Endothelial cell (in vitro differentiated cells): ENCODE measurements at places on chromosomes 2 and 18. TPM values are rescaled to one million over a fixed set of nuclear protein-coding genes. Genes with fewer than 3 reads are reported as not detected.
A peak's percentile ranks its signal among the peaks of the same experiment; 100 is the strongest.

DNAJB2 gene
- 64.3 TPM for total RNA-seq

HNMT gene
- total RNA-seq, result 4.6 TPM

SLC4A1AP gene
- total RNA-seq, result 19.8 TPM

RUFY4 gene
- total RNA-seq, result not detected

SPP2 gene
- total RNA-seq, result not detected

SLC11A1 gene
- total RNA-seq, result not detected

DNA sequence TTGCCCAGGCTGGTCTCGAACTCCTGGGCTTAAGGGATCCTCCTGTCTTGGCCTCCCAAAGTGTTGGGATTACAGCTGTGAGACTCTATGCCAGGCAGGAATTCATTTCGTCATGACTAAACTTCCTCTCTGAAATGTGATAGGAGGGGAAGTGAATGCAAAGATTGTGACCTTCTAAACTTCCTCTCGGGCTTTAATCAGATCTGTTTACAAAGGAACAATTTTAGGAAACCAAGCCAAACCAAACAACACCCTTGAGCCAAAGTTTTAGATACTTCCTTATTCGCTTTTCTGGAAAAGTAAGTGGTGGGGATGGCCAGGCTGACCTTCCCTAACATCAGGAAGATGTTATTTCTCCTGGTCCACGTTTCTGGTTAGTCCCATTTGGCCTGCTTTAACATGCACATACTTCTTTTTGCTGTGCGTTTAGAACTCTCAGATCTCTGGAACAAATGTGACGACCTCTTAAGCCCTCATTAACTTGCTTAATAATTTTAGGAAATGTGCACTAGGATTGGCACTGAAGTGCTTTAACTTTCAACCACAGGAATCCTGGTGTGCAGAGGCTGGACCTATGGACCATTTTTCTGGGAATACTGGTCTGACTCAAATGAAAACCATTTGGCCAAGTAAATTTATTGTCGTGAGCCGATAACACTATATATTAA is 33.2 kb upstream of the YES1 start:
- no peak for DNase-seq

GRCh38 chr18:74563999-74564398 is 29.7 kb downstream of the CNDP1 start:
- no peak for DNase-seq

GRCh38 chr2:109182426-109182825 is 53.4 kb downstream of the SH3RF3 start:
- DNase-seq, result no peak

GRCh38 chr2:37634914-37635503 is 36.4 kb downstream of the CDC42EP3 start:
- DNase-seq, result no peak

DNA sequence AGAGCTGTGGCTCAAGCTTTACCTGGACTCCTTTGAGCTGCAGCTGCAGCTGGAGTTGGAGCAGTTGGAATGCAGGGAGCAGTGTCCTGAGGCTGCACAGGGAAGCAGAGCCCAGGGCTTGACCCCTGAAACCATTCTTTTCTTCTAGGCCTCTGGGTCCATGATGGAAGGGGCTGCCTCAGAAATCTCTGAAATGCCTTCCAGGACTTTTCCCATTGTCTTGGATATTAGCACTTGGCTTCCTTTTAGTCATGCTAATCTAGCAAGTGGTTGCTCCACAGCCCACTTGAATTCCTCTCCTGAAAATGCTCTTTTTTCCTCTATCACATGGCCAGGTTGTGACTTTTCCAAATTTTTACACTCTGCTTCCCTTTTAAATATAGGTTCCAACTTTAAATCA is 108.6 kb upstream of the RNF152 start:
- DNase-seq, result no peak

DNA sequence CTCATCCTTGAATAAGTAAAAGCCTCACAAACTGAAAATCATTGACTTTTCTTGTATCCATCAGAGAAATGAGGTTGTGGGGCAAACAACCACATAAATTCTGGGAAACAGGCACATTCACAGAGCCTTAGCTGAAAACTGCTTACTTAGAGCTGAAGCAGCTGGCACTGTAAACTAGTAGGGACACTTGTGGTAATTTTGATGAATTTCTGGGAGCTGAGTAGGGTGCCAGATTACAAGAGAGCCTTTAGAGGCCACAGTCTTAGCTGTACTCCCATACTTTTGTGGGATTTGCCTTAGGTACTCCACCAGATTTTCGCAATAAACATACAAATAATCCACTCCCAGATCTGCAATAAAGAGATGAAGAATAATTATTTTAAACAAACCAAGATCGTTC is 315.2 kb downstream of the TMX3 start:
- DNase-seq, result no peak

GRCh38 chr2:195648787-195649186 is 8.2 kb upstream of the SLC39A10 start:
- DNase-seq, result no peak

DNA sequence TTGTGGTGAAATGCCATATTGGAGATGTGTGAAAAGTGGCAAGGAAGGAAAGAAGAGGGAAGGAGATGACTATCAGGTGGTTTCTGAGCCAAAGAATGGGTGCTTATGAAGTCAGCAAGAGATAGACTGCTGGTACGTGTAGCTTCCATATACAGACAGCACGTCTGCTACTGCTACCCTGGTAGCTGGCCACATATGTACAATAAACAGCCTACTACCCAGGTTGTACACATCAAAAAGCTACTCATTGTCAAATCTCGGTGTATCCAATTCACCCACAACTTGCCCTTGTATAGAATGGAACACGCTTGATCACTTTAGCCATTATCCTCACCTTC is 761.8 kb downstream of the LRRTM4 start:
- DNase-seq, result no peak

- no peak for DNase-seq
Observed at GRCh38 chr18:21109936-21110712, 1.5 kb downstream of the ROCK1 start.

DNA sequence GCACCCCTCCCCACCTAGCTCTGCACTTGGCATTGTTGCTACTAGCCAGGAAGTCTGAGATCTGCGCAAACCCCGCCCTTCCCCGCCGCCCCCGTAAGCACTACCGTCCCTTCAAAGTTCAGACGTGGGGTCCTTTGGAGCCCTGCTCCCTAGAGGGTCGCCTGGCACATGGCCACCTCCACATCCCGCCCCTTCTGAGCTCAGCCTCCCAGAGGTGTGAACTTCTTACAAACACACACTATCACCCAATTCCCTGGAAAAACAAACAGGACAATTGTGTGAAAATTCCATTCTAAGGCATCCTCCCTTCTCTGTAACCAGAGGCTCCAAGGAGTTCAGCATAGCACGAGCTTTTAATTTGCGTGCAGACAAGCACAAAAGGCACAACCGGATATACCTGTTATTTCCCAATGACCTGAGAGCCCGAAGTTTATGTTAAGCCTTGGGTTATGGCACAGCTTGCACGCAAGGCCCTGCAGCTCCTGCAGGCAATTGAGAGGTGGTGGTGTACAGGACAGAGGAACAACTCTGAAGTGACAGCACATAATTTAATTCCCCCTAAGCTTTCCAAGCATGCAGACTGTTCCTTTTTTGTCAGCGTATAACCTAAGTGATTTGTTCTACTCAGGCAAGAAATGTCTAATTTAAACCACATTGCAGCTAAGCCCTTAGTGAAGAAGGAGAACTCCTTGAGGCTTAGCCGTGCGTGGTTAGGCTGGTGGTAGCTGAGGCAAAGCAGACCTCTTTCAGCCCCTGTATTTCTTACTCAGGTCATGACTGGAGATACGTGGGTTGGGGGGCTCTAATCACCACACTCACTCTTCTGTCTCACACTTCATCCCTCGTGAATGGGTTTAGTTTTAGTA is 20.3 kb upstream of the CYP1B1 start:
- no peak for DNase-seq

DNA sequence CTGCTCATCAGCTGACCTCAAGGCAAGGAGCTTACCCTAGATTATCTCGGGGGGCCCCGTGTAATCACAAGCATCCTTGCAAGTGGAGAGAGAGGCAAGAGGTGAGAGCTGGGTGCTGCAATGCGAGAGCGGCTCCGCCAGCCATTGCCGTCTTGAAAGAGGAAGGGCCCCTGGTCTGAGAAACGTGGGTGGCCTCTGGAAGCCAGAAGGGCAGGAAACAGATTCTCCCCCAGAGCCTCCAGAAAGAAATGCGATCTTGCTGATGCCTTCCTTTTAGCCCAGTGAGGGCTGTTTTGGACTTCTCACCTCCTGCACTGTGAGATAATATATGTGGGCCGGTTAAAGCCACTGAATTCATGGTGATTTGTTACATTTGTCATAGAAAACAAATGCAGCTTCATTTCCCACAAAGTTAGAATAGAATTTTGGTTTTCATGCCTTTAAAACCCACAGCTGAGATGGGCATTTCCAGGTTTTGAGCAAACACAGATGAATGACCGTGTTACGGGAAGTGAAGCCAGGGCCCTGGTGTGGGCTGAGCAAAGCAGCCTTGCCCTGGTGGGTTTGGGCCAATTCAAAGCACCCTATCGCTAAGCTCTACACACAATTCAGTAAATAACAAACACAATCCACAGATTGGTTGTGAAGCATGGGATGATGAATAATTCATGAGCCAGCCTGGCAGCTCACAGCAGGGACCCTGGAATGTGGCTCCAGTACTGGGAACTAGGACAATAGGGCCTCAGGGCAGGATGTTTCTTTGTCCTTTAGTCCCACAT is 319.9 kb upstream of the HS6ST1 start:
- peak; percentile 29 for DNase-seq

GRCh38 chr18:21599585-21600525 is 649 bp downstream of the ESCO1 start:
- peak; percentile 65 for DNase-seq

DNA sequence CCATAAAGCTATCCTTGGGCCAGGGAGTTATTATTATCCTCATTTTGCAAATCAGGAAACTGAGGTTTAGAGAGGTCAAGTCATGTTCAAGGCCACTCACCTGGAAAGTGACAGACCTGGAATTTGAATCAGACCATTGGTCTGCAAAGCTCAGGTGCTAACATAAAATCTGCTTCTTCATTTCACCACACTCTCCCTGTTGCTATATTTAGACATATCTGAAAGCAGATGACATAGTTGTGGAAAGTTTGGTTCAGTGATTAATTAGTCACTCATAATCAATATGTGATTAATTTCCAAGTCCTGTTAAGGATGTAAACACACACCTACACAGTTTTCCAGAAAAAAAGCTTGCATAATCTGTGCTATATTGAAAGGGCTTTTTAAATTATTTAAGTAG is 57.4 kb downstream of the LINC00305 start:
- no peak for DNase-seq

DNA sequence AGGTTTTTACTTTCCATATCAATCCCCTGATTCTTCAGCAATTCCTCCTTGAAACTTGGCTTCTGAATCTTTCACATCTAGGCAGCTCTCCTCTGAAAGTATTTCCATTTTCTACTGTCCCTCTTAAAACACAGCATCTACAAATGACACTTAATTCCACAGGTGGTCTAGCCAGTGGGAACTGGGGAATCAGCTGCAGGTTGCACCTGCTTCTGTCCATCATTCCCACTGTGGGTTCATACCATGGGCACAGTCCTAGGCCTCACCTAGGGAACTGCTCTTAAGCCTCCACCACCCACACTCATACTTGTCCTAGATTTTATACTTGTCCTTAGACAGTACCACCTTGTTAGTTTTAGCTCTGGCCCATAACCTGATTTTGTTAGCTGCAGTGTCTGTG is 2.2 kb downstream of the LOXL3 start:
- DNase-seq, result no peak

DNA sequence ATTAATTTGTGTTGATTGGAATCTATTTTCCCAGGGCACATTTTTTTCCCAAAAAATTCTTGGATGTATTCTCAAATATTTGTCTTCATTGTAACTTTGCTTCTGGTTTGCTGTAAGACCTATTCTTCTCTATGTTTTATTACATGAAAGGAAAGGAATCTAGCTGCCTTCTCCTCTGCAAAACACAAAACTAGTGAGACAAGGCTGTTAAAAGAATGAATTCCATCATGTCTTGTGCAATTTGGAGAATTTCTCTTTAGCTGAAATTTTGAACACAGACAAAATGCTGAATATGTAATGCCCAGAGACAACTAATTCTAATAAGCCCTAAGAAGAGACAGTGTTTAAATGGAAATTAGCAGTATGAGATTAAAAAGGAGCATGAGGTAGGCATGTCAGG is 275.9 kb downstream of the CDH20 start:
- no peak for DNase-seq

DNA sequence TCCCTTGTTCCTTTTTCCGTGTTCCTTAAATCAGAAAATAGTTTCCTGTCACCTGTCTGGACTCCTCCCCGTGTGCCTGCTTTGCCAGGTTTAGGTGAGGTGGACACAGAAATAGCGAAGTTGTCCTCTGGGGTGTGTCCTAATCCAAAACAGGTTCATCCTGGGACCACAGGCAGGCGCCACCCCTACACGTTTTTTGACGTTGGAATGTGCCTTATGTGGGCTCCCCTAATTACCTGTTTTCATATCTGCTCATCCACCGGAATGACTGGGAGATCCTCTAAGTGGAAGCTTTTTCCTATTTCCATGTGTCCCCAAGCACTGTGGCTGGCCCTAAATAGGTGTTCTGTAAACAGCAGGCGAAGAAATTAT is 49.0 kb upstream of the PAIP2B start:
- DNase-seq, result no peak

- DNase-seq, result no peak
Observed at GRCh38 chr2:218718058-218718457, 7.4 kb downstream of the TTLL4 start.

- no peak for DNase-seq
Observed at GRCh38 chr2:103669531-103669930, 907.7 kb downstream of the TMEM182 start.

GRCh38 chr2:134774786-134775641 is 56.2 kb upstream of the TMEM163 start:
- no peak for DNase-seq

DNA sequence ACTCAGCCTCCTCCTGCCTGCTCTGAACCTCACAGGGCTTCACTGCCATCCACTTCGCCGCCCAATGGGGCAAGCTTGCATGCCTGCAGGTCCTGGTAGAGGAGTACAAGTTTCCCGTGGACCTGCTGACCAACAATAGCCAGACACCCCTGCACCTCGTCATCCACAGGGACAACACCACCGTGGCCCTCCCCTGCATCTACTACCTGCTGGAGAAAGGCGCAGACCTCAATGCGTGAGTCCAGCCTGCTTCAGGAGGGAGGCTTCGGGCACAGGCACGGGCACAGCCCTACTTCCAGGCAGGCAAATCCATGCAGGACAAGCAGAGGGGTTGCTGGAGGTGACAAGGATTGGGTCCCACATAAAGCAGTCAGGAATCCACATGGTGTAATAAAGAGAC is 1.2 kb downstream of the ANKRD53 start:
- DNase-seq, result no peak
